CD8-positive, alpha-beta T cell (primary cell): ENCODE measurements at places on chromosomes 13 and 19. TPM values are rescaled to one million over a fixed set of nuclear protein-coding genes. Genes with fewer than 3 reads are reported as not detected.

GRCh38 chr13:101673360-101674105 is 221.1 kb downstream of the ITGBL1 start:
- DNase-seq: no peak

DNA sequence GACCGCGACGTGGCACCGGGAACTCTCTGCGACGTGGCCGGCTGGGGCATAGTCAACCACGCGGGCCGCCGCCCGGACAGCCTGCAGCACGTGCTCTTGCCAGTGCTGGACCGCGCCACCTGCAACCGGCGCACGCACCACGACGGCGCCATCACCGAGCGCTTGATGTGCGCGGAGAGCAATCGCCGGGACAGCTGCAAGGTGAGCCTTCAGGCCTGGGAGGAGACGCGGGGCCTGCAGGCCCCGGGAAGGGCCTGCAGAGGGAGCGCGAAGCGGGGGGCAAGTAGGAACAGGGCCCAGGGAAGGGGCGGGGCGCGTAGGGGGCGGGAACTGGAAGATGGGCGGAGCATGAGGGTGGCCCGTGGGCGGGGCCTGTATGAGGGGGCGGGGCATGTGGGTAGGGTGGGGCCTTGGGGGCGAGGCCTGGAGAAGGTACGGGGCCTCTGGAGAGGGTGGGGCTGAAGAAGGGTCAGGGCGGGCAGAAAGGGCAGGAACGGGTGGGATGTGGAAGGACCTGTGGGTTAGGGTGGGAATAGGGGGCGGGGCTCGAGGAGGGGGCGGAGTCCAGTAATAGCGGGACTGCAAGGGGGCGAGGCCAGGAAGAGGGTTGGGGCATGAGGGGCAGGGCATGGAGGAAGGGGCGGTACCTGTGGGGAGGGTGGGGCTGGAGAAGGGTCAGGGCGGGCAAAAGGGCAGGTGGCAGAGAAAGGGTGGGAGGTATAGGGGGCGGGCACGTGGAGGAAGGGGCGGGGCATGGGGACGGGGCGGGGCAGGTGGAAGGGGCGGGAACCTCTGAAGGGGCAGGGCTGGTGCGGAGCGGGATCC is 2.5 kb downstream of the CFD start:
- peak; percentile 47 for DNase-seq

DNA sequence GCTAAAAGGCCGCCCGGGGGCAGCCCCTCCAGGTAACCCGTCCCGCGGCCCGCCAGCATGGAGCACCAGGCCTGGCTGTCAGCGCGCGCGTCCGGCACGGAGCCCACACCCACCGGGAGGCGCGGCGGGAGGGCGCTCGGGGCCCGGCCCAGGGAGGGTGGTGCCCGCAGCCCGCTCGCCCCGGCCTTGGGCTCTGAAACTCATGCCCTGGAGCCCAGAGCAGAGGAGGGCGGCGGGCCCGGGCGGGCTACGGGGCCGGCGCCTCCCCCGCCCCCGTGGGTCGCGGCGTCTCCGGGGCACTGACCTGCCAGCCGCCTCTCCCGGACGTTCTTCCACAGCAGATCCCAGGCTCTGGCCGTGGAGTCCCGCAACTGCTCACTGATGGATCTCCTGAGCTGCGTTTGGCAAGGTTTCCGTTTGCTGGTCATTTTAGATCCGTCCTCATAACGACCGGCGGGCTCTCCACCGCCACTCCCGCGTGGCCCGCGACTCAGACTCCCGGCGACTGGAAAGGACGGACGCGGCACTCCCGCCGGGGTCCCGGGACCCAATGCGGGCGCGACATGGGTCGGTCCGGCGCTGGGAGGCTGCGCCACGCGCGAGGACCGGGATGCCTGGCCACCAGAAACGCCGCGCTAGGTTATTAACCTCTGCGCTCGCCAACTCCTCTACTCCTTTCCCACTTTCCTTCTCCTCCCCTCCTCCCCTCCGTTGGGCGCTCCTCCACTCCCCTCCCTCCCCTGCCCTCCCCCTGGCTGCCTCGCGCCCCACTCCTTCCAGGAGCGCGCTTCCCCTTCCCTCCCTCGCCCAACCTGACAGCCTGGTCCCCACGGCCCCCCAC is 64.7 kb upstream of the STARD13 start:
- DNase-seq: no peak

GRCh38 chr19:47549261-47549862 is 23.6 kb downstream of the ZNF541 start:
- DNase-seq: no peak

GRCh38 chr13:107778094-107778493 is 437.2 kb downstream of the LIG4 start:
- no peak for DNase-seq

DNA sequence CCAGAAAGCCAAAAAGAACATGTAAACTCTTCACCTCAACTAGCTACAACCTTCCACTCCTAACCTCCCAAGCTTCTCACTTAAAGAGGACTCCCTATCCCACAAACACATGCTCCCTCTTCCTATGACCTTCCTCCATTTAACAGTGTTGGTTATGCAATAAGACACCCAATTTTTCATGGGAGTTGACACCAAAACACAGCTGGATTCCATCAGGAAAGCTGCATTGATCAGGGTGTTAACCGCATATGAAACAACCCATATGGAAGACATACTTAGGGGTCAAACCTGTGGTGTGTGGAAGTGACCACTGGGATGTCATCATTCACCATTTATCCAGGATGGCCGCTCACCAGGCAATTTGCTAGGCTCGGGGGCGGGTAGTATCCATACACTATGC is 21.9 kb downstream of the ZNF473 start:
- DNase-seq: no peak

Gene ONECUT3
- not detected for total RNA-seq

Gene CCDC194
- 0.79 TPM for total RNA-seq

Gene RASGRP4
- not detected for total RNA-seq

Gene ZNF649
- total RNA-seq: 9.1 TPM
